Heart left ventricle (tissue), 16 donors: ENCODE measurements at places on chromosomes 11 and 22. TPM values are rescaled to one million over a fixed set of nuclear protein-coding genes. Genes with fewer than 3 reads are reported as not detected.

DNA sequence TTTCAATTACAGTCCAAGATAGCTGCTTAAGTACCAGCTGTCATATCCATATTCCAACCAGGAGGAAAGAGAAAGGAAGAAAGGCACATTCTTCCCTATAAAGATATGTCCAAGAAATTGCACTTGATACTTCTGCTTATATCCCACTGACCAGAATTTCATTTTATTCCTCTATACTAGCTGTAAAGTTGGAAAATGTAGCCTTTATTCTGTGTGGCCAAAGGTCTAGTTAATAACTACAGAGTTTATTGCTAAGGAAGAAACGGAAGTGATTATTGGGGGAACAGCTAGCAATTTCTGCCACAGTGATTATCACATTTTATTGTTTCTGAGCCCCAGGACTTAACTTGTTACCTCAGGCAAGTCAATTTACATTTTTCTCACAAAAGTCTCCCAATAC is 213.8 kb downstream of the TTC28 start:
- no peaks in the 10 kb centered on the region for H3K4me1 ChIP-seq
- H3K27me3 ChIP-seq = no peaks in the 10 kb centered on the region

- DNase-seq = no peak
- no peaks in the 10 kb centered on the region for H3K36me3 ChIP-seq
- H3K27ac ChIP-seq = no peak overlapping the region
- no peak overlapping the region for H3K4me3 ChIP-seq
Measured at GRCh38 chr11:34492806-34493414, 20.7 kb downstream of the ELF5 start.

Gene SEPTIN5
- total RNA-seq = 166 TPM

DNA sequence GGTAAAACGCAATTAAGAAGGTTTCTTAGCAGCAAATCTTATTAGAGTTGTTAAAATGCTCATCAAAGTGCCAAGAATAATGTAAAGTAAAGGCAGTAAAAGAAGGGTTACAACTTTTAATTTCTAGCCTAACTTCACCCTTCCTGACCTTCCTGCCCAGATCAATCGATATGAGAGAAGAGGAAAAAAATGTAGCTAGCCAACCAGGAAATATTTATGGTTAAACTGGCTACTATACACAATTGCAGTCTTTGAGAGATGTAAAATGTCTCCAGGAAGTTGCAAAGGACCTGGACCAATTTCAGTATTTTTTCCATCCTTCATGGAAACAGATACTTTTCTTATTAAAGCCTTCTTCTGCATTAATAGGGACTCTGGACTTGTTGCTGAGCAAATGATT is 141.8 kb upstream of the CCDC90B start:
- no peak overlapping the region for H3K4me3 ChIP-seq
- no peaks in the 10 kb centered on the region for H3K27me3 ChIP-seq
- no peaks in the 10 kb centered on the region for H3K4me1 ChIP-seq
- DNase-seq = no peak
- no peak overlapping the region for H3K27ac ChIP-seq

DNA sequence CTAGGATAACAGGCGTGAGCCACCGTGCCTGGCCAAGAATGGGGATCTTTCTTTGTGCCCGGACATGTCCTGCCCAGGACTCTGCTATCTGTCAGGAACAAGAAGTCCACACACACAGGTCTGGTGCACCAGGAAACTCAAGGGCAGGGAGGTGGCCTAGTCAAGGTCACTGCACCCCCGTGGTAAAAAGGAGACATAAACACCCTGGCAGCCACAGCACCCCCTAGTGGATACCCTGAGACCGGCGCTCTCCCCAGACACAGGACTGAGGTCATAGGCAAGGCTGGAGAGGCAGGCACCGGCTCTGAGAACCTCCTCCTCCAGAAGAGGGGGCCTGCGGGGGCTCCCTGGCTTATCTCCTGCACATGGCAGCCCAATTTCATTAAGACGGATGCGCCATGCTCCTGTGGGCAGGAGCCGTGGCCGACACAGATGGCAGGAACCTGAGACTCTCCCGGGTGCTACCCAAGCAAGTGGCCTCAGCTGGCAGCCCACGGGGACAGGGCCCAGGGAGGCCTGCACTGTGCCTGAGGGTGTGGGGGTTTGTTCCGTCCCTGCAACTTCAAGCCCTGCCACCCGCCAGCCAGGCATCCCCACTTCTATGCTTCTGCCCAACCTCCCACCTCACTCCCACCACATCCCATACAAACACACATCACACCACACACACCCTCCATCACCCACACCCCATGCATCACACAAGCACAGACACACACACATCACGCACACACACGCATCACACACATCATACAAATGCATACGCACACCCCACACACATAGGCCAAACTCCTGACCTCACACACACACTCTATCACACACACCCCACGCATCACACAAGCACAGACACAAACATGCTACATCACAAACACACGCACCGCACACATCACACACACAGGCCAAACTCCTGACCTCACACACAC is 19.6 kb downstream of the MACROD1 start:
- H3K4me1 ChIP-seq = peaks cover 47% of the 10 kb centered on the region
- H3K4me3 ChIP-seq = no peak overlapping the region
- H3K36me3 ChIP-seq = no peaks in the 10 kb centered on the region
- no peak for DNase-seq
- H3K27ac ChIP-seq = no peak overlapping the region
- H3K27me3 ChIP-seq = no peaks in the 10 kb centered on the region

Gene TMEM151A
- total RNA-seq = 0.15 TPM

DNA sequence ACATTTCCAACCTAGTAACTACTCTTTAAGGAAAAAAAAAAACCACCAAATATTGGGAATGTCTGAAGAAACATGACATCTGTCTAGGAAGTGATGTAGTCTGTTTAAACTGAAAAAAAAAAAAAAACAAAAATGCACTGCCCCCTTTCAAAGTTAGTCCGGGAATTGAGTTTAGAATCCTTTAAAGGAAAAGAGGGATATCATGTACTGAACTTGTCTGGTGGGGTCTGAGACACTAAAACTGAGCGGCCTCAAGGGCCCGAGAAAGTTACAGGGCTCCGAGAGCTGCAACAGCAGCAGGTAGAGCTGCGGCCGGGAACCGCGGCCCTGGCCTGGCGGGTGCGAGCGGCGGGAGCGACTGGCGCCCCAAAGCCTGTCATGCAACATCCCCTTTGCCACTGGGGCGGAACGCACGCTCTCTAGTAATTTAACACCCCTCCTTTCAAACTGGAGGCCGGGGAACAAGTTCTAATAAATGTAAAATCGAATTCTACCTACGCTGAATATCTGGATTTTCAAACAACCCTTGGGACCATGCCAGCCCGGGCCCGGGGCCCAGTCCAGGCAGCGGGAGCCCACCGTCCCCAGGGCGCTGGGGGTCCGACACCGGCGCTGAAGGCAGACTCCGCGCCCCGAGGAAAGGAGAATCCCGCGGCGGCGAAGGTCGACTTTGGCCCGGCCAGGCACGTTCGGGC is 736 bp downstream of the RDX start:
- H3K27ac ChIP-seq = peak overlapping the region; percentile 95
- no peaks in the 10 kb centered on the region for H3K27me3 ChIP-seq
- H3K4me1 ChIP-seq = peaks cover 34% of the 10 kb centered on the region
- peak; percentile 42 for DNase-seq

DNA sequence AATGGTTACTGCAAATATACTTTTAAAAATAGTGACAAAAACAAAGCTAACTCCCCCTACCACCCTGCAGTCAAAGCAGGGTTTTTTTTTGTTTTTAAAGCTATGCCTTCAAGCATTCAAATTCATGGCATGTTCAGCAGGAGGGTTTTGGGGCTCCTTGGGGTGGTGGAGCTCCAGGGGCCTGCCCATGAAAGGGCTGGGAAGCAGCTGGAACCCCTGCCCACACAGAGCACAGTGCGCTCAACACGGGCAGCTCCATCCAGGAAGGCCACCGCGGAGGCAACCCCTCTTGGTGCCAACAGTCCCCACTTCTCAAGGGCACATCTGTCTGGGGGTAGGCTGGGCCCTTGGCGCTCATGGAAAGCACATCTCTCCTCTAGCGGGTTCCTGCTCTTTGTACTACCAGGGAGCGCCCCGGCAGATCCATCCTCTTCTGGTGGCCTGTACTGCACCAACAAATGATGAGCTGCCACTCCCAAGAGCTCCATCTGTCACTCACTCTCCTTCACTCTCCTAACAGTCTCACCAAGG is 16.6 kb upstream of the PHLDA2 start:
- H3K27ac ChIP-seq = no peak overlapping the region
- H3K36me3 ChIP-seq = no peaks in the 10 kb centered on the region
- no peak for DNase-seq

DNA sequence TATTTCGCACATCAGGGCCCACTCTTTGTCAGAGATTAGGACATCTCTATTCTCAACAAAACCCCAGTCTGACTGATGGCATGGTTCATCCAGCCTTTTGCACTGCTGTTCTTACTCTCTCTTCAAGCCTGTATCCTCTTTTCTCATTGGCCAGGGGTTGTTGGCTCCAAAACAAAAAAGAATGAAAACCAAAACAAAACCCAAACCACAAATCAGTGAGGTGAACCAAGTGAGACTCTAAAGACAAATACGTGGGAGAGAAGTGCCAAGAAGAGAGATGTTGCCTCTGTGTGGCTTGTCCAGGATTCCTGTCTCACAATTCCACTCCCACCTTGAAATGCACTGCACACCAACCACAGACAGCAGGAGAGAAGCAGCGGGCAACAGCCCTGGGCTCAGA is 278.9 kb upstream of the NARS2 start:
- no peaks in the 10 kb centered on the region for H3K4me1 ChIP-seq
- H3K36me3 ChIP-seq = no peaks in the 10 kb centered on the region
- no peak overlapping the region for H3K27ac ChIP-seq
- DNase-seq = no peak
- H3K27me3 ChIP-seq = no peaks in the 10 kb centered on the region

DNA sequence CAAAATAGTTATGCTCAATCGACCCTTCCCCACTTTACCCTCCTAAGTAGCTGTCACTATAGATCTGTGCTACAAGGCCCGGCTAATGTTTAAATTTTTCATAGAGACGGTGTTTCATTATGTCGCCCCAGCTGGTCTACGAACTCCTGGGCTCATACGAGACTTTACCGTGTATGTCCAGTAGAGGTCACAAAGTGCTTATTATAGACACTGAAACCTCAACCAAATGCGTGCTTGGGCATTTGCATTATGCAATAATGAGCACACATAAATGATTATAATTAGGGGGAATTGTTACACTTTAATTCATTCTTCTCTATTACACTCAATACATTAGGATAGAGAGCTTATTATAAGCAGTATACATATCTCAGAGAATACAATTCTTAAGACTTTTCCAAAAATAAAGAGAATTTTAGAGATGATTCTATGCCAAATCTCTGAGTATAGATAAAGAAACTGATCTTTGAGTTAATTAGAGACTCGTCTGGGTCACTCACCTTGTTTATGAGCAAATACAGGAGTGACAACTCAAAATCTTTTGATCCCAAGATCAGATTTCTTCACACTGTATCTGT is 12.5 kb upstream of the MRPL16 start:
- no peaks in the 10 kb centered on the region for H3K36me3 ChIP-seq
- no peak for DNase-seq
- no peaks in the 10 kb centered on the region for H3K27me3 ChIP-seq
- no peaks in the 10 kb centered on the region for H3K4me1 ChIP-seq
- H3K4me3 ChIP-seq = no peak overlapping the region
- H3K27ac ChIP-seq = no peak overlapping the region
